ENCODE measurements at places on chromosomes 2 and 18.

DNA sequence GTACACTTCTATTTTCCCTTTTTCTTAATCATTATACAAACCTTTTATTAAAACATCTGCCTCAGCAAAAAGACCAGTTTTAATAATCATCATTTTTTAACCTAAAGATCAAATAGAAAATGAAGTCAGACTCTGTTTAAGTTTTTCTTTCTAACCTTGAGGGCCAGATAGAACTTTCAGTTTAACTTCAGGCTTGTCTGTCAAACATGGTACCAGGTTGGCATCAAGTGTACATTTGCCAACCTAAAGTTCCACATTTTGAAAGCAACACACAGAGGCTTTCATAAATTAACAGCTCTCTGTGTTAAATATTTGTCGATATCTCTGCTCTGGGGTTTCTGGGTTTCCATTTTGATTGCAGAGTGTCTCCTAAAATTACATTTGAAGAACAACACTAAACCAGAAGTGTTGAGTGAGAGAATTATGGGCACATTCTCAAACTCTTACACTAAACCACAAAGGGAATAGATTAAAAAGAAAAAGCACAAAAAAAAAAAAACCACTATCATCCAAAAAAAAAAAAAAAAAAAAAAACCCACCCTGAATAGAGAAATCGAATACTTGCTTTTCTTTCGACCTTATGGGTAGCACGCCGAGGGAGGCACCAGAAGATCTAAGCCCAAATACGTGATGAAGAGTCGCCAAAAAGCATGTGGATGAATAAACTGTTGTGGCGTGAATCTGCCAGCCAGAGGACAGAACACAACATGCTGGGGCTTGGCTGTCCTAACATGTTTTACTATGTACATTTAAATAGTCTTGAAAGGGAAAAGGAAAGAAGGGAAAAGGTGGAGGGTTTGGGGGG lies 166.2 kb downstream of the TCF4 start:
- no peaks in the 10 kb centered on the region for H3K27me3 ChIP-seq
- no peaks in the 10 kb centered on the region for H3K4me1 ChIP-seq
- DNase-seq = no peak
- no peak overlapping the region for H3K27ac ChIP-seq
- H3K4me3 ChIP-seq = no peak overlapping the region

GRCh38 chr2:227932403-227932802 lies 61.0 kb downstream of the DAW1 start:
- H3K36me3 ChIP-seq = no peaks in the 10 kb centered on the region
- no peak for DNase-seq
- H3K4me3 ChIP-seq = no peak overlapping the region

DNA sequence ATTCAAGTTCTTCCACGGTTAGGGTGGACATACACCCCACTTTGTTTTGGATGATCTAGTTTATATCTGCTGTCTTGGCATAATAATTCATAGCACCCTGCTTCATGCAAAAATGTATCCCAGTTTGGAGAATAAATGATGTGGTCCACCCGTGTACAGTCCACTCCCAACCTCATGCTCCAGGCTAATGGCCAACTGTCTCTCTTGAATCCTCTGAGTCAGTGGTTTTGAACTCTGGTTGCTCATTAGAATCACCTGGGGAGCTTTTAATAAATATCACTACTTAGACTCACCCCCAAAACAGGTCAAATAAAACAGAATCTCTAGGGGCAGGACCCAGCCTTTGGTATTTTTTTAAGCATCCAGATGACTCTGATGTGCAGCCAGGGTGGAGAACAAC lies 78.5 kb downstream of the SDC1 start:
- no peak for DNase-seq
- no peak overlapping the region for H3K4me3 ChIP-seq
- H3K27me3 ChIP-seq = no peaks in the 10 kb centered on the region
- H3K36me3 ChIP-seq = no peaks in the 10 kb centered on the region
- no peaks in the 10 kb centered on the region for H3K4me1 ChIP-seq
- H3K27ac ChIP-seq = peak overlapping the region; percentile 24

DNA sequence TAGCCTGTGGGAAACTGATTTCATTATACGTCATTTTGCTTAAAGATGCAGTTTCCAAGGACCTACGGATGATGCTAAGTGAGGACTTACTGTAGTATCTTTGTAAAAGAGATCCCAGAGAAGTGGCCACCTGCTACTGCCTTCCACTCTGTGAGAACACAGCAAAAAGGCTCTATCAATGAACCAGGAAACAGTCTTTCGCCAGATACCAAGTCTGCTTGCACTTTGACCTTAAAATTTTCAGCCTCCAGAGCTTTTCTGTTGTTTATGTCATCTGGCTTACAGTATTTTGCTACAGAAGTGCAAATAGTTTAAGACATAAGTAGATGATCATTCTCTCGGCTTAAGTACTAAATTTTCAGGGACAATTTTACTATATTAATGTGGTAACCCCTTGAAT lies 847.9 kb upstream of the CHAC2 start:
- DNase-seq = no peak
- no peak overlapping the region for H3K4me3 ChIP-seq
- no peaks in the 10 kb centered on the region for H3K4me1 ChIP-seq
- no peaks in the 10 kb centered on the region for H3K27me3 ChIP-seq

DNA sequence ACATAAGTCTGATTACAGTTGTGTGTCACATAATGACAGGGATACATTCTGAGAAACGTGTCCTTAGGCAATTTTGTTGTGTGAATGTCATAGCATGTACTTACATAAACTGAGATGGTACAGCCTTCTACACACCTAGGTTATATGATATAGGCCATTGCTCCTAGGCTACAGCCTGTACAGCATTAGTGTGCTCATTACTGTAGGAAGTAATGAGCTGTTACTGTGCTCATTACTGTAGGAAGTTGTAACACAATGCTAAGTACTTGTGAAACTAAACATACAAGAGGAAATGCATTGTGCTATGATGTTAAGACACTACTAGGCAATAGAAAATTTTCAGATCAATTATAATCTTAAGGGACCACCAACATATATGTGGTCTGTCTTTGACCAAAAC lies 72.8 kb downstream of the UPP2 start:
- no peak overlapping the region for H3K27ac ChIP-seq
- H3K4me1 ChIP-seq = no peaks in the 10 kb centered on the region
- DNase-seq = no peak

DNA sequence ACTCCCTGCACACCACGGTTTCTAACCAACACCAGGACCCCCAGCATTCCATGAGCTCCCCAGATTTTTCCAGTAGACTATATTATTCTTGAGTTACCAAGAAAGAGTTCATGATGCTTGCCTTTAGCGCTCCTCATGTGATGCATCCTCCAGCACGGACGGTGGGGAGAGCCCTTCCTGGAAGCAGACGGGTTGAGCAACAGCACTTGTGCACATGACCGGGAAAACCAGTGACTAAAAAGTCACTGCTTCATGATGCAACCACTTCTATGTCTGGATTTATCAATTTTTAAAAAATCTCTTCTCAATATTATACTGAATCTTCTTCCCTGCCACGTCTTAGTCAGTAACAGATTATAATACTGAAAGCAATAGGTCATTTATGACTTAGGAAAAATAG lies 20.4 kb upstream of the DOK6 start:
- no peaks in the 10 kb centered on the region for H3K36me3 ChIP-seq
- H3K4me3 ChIP-seq = no peak overlapping the region
- H3K27ac ChIP-seq = no peak overlapping the region
- no peaks in the 10 kb centered on the region for H3K27me3 ChIP-seq

- peak overlapping the region; percentile 76 for H3K27ac ChIP-seq
- H3K27me3 ChIP-seq = no peaks in the 10 kb centered on the region
- H3K4me1 ChIP-seq = peaks cover 15% of the 10 kb centered on the region
- peak; percentile 29 for DNase-seq
- peaks cover 3% of the 10 kb centered on the region for H3K36me3 ChIP-seq
Observed at GRCh38 chr18:9613550-9614400, 584 bp downstream of the PPP4R1 start.

- no peak overlapping the region for H3K27ac ChIP-seq
- no peaks in the 10 kb centered on the region for H3K27me3 ChIP-seq
- no peaks in the 10 kb centered on the region for H3K4me1 ChIP-seq
- no peak for DNase-seq
Observed at GRCh38 chr2:215377283-215377682, 58.6 kb downstream of the FN1 start.

- no peaks in the 10 kb centered on the region for H3K27me3 ChIP-seq
- no peak overlapping the region for H3K4me3 ChIP-seq
- DNase-seq = no peak
Observed at GRCh38 chr2:49129034-49129433, 25.3 kb downstream of the FSHR start.

DNA sequence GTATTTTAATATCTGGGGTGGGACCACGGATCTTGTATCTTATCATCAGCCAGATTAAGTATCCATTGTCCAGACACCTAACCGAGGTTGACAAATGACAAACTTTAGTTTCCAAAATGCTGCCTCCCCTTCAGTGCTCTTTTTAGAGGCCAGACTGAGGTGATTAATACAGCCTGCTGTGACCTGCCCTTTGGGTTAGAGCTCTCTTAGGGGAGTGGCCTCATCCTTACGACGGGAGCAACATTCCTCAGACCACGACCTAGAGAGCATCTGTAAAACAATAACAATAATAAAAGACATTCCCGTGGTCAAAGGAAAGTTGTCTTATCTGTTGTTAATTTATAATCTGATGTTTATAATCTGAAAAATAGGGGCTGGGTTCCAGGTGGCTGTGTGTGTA lies 405.3 kb downstream of the LPIN1 start:
- H3K27ac ChIP-seq = no peak overlapping the region
- H3K36me3 ChIP-seq = no peaks in the 10 kb centered on the region
- no peaks in the 10 kb centered on the region for H3K27me3 ChIP-seq
- H3K4me1 ChIP-seq = no peaks in the 10 kb centered on the region

GRCh38 chr2:102055346-102055990 lies 63.7 kb downstream of the IL1R2 start:
- no peaks in the 10 kb centered on the region for H3K27me3 ChIP-seq
- no peak overlapping the region for H3K27ac ChIP-seq
- no peak for DNase-seq
- no peaks in the 10 kb centered on the region for H3K36me3 ChIP-seq

DNA sequence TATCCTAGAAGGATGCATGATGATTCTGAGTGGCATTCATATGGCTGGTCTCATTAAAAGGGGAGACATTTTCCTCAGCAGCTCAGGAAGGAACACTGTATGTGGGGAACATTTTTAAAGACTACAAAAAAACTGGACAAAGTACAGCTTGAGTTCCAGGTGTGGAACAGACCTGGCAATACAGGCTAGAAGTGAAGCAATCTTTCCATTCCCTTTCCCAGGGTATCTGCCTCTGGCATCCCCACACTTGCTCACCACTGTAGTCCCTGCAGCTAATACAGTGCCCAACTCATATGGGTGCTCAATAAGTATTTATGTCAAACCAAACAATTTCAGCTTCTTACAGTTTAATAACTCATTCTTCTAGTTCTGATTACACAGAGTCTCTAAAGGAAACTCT lies 8.1 kb downstream of the RNF103 start:
- no peak overlapping the region for H3K27ac ChIP-seq
- DNase-seq = no peak
- H3K27me3 ChIP-seq = no peaks in the 10 kb centered on the region
- no peaks in the 10 kb centered on the region for H3K4me1 ChIP-seq
- H3K4me3 ChIP-seq = no peak overlapping the region

DNA sequence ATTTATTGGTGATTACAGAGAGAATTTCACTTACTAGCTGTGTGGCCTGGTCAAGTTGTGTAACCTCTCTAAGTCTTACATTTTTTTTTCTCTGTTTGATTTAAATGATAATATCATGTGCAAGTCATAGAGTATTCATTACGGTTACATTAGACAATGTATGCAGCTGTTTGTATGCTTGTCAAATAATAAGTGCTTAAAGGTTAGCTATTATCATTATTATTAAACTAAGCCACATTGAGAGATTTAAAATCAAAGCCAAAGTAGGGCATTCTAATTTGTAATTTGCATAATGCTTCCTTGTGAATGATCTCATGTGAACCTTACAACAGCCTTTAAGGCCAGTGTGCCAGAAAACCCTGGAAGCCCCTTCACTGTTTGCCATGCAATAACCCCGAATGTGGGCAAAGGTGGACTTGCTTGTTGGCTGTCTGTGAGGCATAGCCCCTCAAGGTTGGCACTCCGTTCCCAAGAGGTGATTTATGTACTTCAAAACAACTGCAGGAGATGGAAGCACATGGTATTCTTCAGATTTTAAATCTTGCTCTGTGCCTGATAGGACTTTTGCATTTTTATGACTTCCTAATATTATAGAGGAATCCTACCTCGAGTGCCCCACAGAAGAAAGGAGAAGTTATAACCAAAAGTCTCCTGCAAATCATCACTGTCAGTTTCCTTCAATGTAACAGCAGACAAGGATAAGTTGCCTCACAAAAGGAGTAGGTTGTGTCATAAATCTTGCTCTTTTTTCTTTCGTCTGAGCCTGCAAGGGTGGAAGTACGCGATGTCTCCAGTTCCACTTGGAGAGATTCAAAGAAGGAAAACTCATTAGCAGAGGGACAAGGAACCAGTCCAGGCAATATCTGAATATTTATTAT lies 272.0 kb downstream of the TGIF1 start:
- H3K4me1 ChIP-seq = no peaks in the 10 kb centered on the region
- H3K27me3 ChIP-seq = peaks cover 8% of the 10 kb centered on the region
- DNase-seq = no peak
- no peaks in the 10 kb centered on the region for H3K36me3 ChIP-seq
- no peak overlapping the region for H3K27ac ChIP-seq
- H3K4me3 ChIP-seq = no peak overlapping the region

DNA sequence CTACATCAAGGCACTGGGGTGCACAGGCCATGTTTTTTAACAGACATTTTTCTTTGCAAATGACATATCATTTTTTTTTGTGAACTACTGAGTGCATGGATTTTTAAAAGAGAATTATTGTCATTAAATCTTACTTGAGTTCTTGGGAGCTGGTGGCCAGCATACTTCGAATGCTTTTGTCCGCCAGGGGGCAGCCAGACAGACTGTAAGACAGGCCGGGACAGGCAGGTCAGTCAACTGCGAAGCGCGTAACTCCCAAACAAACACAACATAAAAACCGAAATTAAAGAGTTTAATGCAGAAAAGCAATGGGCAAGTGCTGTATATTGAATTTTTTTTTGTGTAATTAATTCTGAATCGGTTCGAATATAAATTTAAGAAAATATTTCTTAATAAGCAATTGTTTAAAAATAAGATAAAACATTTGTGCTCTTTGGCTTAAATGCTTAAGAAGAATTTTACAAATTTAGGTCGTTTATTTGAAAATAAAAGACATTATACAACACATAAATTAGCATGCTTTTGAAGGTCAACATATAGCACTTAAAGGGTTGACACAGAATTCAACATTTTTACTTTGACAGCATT lies 142.2 kb upstream of the PXDN start:
- no peaks in the 10 kb centered on the region for H3K4me1 ChIP-seq
- no peak overlapping the region for H3K4me3 ChIP-seq
- no peak for DNase-seq
- H3K27me3 ChIP-seq = no peaks in the 10 kb centered on the region
- no peak overlapping the region for H3K27ac ChIP-seq
- H3K36me3 ChIP-seq = no peaks in the 10 kb centered on the region

- DNase-seq = no peak
- no peak overlapping the region for H3K27ac ChIP-seq
- no peak overlapping the region for H3K4me3 ChIP-seq
- H3K27me3 ChIP-seq = no peaks in the 10 kb centered on the region
- H3K36me3 ChIP-seq = no peaks in the 10 kb centered on the region
Observed at GRCh38 chr18:44878335-44878734, 197.6 kb downstream of the SETBP1 start.

GRCh38 chr2:70388128-70388527 lies 86.3 kb upstream of the FAM136A start:
- no peaks in the 10 kb centered on the region for H3K27me3 ChIP-seq
- no peak overlapping the region for H3K27ac ChIP-seq
- no peaks in the 10 kb centered on the region for H3K4me1 ChIP-seq
- no peaks in the 10 kb centered on the region for H3K36me3 ChIP-seq
- DNase-seq = no peak

GRCh38 chr18:24964216-24964615 lies 387.8 kb downstream of the ZNF521 start:
- H3K27me3 ChIP-seq = no peaks in the 10 kb centered on the region
- H3K4me3 ChIP-seq = no peak overlapping the region
- no peaks in the 10 kb centered on the region for H3K4me1 ChIP-seq
- H3K27ac ChIP-seq = no peak overlapping the region

All from CD8-positive, alpha-beta memory T cell (primary cell).